Neural crest cell (in vitro differentiated cells): ENCODE measurements at places on chromosomes 3 and 15. TPM values are rescaled to one million over a fixed set of nuclear protein-coding genes. Genes with fewer than 3 reads are reported as not detected.

The CPNE9 gene
- 0.48 and 1.3 TPM in 2 replicates for total RNA-seq

DNA sequence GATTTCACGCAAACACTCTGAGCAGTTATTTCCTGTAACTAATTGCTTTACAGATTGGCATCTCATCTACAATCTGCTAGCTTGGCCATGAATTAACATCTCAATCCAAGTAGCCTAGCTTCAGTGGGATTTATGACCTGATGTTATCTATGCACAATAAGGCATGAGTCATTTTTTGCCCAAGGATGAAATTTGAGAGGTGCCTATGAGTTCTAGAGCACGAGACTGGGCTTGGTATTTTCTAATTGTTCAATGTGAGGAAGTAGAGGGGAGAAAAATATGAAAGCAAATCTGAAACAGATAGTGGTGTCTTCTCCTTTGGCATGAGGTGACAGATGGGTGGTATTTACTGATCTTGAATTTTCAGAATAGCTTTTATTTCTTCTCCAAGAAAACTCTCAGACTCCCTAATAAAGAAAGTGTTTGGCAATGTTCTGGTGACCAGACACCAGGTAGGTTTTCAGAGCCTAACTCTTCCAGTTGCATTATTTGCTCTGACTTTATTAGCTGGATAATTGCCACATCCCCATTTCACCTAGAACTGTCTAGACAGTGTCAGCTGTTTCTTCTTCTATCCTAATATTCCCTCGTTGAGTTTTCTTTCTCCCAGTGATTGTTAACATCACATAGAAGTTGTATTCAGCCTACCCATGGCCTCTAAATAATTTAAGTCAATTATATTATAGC, 301.0 kb upstream of the UMPS start:
- DNase-seq = no peak

- no peak for DNase-seq
These were observed 35.1 kb upstream of the THSD4 start for GRCh38 chr15:71080166-71080565.

DNA sequence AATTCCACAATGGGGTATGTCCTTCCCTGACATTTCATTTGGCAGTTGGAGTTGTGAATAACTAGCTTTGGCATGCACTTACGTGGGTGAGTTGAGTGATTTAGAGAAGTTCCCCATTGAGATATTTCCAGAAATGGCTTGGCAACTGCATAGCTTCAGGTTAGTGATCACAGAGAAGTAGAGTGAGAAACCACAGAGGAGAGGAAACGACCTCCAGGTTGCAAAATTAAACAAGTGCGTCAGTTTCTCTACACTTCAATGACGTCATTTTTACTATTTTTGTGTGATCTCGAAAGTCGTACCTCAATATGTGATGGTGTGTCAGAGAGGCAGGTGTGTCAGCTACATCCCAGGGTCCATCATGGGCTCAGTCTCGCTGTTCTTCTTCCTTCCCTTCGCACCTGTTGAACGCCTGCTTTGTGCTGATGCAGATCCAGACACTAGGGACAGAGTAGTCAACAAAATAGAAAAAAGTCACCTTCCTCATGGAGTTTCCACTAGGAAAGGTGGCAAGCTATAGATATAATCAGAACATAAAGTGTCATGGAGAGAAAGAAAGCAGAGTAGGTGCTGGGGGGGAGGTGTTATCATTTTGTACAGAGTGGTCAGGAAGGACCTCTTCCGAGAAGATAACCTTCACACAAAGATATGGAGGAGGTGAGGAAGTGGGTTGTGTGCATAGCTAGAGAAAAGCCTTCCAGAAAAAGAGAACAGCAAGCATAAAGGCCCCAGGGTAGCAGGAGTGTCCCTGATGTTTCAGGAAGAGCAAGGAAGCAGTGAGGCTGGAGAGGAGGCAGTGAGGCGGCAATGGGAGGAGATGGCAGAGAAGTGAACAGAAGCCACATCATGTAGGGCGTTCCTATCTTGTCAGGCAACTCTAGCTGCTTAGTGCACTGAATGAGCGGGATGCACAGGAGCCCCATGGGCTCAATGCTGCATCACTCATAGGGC, 75.6 kb downstream of the MCTP2 start:
- no peak for DNase-seq

The SCG3 gene
- total RNA-seq = 7.5 and 8.1 TPM in 2 replicates

DNA sequence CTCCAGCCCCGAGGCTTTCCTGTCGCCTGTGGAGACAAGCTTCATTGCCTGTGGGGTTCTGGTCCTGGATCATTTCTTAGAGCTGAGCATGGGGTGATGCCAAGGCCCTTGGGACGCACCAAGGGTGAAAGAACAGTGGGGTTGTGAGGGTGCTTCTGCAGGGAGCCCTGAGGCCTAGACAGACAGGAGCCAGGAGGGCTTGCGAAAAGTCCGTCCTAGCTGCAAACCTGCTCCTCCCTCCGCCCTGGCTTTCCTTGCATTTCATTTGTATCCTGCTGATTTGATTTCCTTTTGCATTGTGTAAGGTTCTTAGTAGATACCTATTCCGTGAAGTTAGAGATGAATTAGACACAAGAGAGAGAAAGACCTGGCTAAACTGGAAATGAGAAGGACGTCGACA, 286.9 kb upstream of the C2CD4B start:
- DNase-seq = no peak

The IGSF11 gene
- 1.3 and 2.2 TPM in 2 replicates for total RNA-seq

DNA sequence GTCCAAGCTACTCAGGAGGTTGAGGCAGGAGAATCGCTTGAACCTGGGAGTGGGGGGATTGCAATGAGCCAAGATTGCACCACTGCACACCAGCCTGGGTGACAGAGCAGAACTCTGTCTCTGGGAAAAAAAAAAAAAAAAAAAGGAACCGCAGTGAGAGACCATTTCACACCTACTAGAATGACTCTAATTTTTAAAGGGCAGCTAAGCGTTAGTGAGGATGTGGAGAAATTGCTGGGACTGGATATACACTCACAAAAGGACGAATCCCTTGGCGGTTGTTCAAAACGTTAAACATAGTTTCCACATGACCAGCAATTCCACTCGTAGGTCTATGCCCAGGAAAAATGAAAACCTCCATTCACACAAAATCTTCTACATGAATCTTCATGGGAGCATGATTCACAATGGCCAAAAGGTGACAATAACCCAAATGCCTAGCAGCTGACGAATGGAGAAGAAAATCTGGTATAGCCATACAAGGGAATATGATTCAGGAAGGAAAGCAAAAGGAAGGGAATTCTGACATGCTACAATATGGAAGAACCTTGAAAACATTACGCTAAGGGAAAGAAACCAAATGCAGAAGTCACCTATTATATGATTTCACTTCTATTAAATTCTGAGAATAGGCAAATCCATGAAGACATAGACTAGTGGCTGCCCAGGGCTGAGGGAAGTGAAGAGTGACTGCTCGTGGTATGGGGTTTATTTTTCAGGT, 127.0 kb downstream of the CHSY1 start:
- no peak for DNase-seq
